ENCODE measurements at places on chromosomes 4 and X.

DNA sequence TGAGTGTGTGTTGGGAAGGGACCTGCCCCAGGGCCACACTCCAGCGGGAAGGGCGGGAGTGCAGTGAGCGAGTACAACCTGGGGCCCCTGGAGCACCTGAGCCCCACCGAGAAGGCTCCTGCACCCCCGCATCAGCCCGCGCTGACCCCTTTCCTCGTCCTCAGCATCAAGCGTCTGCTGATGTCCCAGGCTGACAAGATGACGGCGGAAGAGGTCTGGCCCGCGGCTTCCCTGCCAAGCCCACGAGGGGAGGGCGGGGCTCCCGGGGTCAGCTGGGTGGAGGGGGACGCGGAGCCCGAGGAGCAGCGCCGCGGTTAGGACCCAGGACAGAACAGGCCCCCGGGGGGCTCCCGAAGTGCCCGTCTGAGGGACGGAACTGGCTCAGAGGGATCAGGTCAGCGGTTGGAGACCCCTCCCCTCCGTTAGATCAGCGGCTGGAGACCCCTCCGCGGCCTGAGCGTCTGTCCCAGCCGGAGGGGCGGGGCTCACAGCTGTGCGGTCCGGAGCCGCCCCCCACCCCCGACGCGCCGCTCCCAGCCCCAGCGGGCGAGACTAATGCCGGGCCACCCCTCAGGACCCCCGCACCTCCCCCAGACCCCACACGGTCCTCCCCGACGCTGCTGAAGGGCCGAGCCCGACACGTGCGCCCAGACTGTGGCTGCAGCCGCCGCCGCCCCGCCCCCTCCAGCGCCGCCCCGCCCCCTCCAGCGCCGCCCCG lies 6.7 kb downstream of the MYL5 start:
- H3K4me3 ChIP-seq, result peak overlapping the region; percentile 72
- peak overlapping the region; percentile 94 for H3K27ac ChIP-seq

DNA sequence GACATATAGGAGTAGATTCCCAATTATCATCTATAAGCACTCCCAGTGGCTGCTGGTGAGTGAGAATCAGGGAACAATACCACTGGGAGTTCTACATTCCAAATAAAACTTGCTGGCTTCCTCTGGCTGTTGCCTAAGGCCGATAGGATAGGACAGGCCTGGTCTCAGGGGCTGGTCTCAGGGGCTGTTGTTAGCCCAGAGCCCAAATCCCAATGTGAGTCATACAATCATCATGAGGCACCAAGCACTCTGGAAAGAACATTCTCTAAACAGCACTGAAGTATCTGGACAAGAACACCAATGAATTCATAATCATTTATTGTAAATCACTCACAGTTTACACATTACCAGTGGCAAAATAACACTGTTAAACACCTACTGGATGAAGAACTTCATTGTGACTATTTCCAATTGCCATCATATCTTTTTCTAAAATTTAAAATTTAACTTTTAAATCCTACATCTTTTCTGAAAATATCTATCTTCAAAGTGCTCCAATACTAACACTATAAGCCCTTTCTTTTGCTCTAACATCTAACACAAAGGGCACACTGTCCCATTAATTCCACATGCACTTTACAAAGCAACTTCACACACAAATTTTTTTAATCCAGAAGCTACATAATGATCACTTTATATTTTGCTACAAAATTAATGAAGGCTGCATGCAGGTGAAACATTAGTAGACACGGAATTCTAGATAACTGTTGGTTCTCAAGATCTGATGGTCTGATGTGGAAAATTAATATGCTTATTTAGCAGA lies 67.6 kb upstream of the TMEM150C start:
- H3K27ac ChIP-seq, result no peak overlapping the region
- H3K27me3 ChIP-seq, result no peaks in the 10 kb centered on the region
- H3K4me1 ChIP-seq, result no peaks in the 10 kb centered on the region
- no peak overlapping the region for H3K4me3 ChIP-seq
- no peak for DNase-seq

DNA sequence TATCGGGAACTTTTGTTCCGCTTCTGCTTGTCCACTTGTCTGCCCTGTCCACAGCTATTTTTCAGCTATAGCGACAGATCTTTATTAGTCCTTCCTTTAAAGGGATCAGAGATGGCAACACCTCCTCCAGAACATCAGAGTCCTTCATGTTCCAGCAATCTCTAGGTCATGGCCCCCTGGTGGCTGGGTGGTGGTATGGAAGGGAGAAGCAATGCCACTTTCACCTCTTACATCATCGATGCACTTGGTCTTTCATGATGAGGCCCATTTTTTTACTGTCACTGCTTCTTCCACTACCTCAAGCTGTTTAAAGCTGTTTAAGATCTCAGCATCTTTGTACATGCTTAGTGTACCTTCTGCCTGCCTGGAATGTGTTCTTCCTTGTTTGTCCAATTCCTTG lies 106.7 kb downstream of the ARHGAP6 start:
- no peaks in the 10 kb centered on the region for H3K4me1 ChIP-seq
- no peak overlapping the region for H3K4me3 ChIP-seq
- no peak overlapping the region for H3K27ac ChIP-seq

DNA sequence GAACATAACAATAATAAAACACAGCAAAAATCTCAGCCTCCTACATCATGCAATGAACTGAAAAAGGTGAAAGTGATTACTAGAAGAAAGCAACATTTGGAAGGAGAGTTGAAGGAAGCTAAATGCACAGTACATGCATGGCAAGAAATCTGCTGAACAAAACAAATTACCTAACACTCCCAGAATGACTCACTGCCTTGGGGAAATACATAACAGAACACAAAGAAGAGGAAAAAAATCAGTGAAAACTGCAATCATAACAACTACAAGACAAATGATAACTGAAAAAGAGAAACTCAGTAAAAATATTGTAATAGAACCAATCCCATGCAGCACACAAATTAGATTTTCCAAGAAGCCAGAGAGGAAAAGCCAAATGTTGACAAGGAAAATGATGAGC lies 1513.2 kb downstream of the ARAP2 start:
- no peak overlapping the region for H3K27ac ChIP-seq
- no peak for DNase-seq
- H3K36me3 ChIP-seq, result no peaks in the 10 kb centered on the region

GRCh38 chrX:113892891-113893290 lies 691.0 kb upstream of the HTR2C start:
- H3K4me3 ChIP-seq, result no peak overlapping the region
- no peak overlapping the region for H3K27ac ChIP-seq
- H3K36me3 ChIP-seq, result peaks cover 4% of the 10 kb centered on the region
- no peak for DNase-seq
- no peaks in the 10 kb centered on the region for H3K27me3 ChIP-seq

DNA sequence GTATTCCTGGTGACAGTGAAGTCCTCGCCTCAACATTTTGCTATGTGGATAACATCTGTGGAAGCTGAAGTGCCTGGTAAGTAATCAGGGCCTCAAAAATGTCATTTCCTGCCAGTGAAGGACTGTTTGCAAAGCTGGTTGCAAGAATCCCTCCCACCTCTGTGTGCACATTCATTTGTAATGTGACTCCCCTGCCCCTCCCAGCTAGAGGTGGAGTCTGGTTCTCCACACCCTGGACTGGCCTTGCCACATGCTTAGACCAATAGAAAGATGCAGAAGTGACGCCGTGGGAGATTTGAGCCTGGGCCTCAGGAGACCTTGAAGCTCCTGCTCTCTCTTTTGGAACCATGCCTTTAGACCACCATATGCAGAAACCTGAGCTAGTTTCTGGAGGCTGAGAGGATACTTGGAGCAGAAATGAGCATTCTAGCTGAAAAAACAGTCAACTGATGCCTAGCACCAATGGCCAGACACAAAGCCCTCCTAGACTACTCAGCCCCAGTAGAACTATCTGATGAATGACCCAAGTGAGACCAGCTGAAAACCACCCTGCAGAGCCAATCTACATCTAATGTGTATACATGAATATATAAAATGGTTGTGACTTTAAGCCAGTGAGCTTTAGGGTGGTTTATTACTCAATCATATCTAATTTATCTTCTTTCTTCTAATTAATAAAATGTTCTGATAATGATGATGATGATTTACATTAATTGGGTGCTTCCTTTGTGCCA lies 47.8 kb upstream of the CRMP1 start:
- DNase-seq, result no peak
- peaks cover 7% of the 10 kb centered on the region for H3K27me3 ChIP-seq
- no peaks in the 10 kb centered on the region for H3K36me3 ChIP-seq
- no peaks in the 10 kb centered on the region for H3K4me1 ChIP-seq
- H3K4me3 ChIP-seq, result no peak overlapping the region

GRCh38 chr4:102593147-102593546 lies 92.0 kb downstream of the NFKB1 start:
- H3K36me3 ChIP-seq, result peaks cover 88% of the 10 kb centered on the region
- peaks cover 43% of the 10 kb centered on the region for H3K4me1 ChIP-seq
- H3K4me3 ChIP-seq, result no peak overlapping the region
- peak overlapping the region; percentile 87 for H3K27ac ChIP-seq

- H3K4me3 ChIP-seq, result peak overlapping the region; percentile 14
- no peaks in the 10 kb centered on the region for H3K36me3 ChIP-seq
- H3K4me1 ChIP-seq, result peaks cover 17% of the 10 kb centered on the region
- DNase-seq, result no peak
- peak overlapping the region; percentile 67 for H3K27ac ChIP-seq
- H3K27me3 ChIP-seq, result peaks cover 3% of the 10 kb centered on the region
Observed at GRCh38 chr4:113899271-113900070, 80.0 kb downstream of the ARSJ start.

GRCh38 chrX:79721234-79721633 lies 293.3 kb upstream of the TBX22 start:
- H3K27ac ChIP-seq, result no peak overlapping the region
- H3K27me3 ChIP-seq, result no peaks in the 10 kb centered on the region
- DNase-seq, result no peak
- H3K4me3 ChIP-seq, result no peak overlapping the region

- H3K27ac ChIP-seq, result peak overlapping the region; percentile 73
- H3K4me1 ChIP-seq, result peaks cover 1% of the 10 kb centered on the region
- peaks cover 16% of the 10 kb centered on the region for H3K27me3 ChIP-seq
- DNase-seq, result peak; percentile 47
Observed at GRCh38 chrX:69222103-69223090, 57.1 kb upstream of the PJA1 start.

- peaks cover 5% of the 10 kb centered on the region for H3K36me3 ChIP-seq
- H3K4me3 ChIP-seq, result no peak overlapping the region
- peaks cover 26% of the 10 kb centered on the region for H3K4me1 ChIP-seq
- no peak for DNase-seq
- no peak overlapping the region for H3K27ac ChIP-seq
Observed at GRCh38 chr4:6956434-6957147, 47.0 kb downstream of the TBC1D14 start.

DNA sequence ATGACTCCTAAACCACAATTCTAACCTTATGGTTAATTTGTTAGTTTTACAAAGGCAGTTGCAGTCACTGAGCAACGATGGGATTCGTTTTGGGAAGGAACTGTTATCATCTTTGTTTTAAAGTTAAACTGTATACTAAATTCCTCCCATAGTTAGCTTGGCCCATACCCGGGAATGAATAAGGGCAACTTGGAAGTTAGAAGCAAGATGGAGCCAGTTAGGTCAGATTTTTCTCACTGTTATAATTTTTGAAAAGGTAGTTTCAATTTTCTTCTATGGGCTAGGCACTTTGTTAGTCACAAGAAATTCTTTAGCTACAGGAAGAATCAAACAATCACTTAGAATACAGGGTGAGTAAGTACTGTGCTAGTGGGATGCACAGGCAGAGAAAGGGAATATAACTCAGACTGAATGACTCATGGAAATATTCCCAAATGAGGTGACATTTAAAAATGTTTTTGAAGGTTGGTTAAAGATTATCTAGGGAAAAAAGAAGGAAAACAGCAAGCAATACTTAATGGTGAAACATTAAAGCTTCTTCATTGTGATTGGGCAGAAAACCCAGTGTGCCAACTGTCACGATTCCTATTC lies 153.6 kb downstream of the MAGEB17 start:
- no peaks in the 10 kb centered on the region for H3K27me3 ChIP-seq
- no peak overlapping the region for H3K27ac ChIP-seq
- no peaks in the 10 kb centered on the region for H3K4me1 ChIP-seq
- no peak overlapping the region for H3K4me3 ChIP-seq
- no peak for DNase-seq

- no peaks in the 10 kb centered on the region for H3K4me1 ChIP-seq
- no peaks in the 10 kb centered on the region for H3K36me3 ChIP-seq
- no peak overlapping the region for H3K4me3 ChIP-seq
- H3K27me3 ChIP-seq, result no peaks in the 10 kb centered on the region
- no peak for DNase-seq
Observed at GRCh38 chr4:186826846-186827533, 103.3 kb upstream of the FAT1 start.

GRCh38 chr4:124491361-124492145 lies 221.0 kb downstream of the ANKRD50 start:
- H3K36me3 ChIP-seq, result no peaks in the 10 kb centered on the region
- no peaks in the 10 kb centered on the region for H3K4me1 ChIP-seq
- no peak overlapping the region for H3K27ac ChIP-seq
- no peak for DNase-seq
- H3K4me3 ChIP-seq, result no peak overlapping the region

GRCh38 chrX:6777238-6778002 lies 242.5 kb upstream of the VCX3A start:
- H3K36me3 ChIP-seq, result no peaks in the 10 kb centered on the region
- no peak overlapping the region for H3K4me3 ChIP-seq
- no peak for DNase-seq
- peaks cover 7% of the 10 kb centered on the region for H3K27me3 ChIP-seq

- no peak for DNase-seq
- no peak overlapping the region for H3K27ac ChIP-seq
- peaks cover 23% of the 10 kb centered on the region for H3K36me3 ChIP-seq
- H3K4me1 ChIP-seq, result no peaks in the 10 kb centered on the region
Observed at GRCh38 chr4:122960611-122961000, 38.2 kb upstream of the NUDT6 start.

DNA sequence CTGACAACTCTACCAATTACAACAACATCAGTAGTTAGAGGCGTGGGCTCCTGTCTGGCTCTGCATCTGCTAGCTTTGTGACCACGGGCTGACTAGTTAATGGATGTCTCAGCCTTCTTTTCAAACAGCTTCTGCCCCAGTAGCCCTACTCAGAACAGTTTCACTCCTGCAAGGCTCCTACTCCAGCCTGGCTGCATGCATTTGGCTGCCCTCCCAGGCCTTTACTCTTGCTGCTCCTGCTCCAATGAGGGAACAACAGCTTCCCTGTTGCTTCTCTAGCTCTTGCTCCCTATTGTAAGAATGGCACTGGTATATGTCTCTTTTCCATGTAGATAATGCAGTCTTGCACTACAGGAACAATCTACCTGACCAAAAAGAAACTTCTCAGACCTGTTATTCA lies 93.3 kb downstream of the TTC29 start:
- no peaks in the 10 kb centered on the region for H3K4me1 ChIP-seq
- H3K4me3 ChIP-seq, result no peak overlapping the region
- peaks cover 3% of the 10 kb centered on the region for H3K27me3 ChIP-seq
- no peaks in the 10 kb centered on the region for H3K36me3 ChIP-seq

DNA sequence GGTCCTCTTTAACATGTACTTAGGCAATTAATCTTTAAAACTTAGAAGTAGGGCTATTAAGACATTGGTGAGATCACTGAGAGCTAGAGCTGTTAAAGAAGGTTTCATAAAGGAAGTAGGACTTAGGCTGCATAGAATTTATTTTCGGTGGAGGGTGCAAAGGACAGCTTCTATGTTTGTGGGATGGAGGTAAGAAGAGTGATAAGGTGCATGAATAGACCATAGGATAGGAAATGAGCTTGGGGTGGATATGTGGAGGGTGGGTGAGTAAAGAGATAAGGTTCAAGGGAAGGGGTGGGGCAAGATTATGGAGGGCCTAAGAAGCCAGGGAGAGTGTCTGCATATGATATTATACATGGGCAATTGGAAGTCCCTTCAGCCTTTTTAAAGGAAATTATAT lies 15.9 kb downstream of the RTL9 start:
- no peak overlapping the region for H3K4me3 ChIP-seq
- H3K36me3 ChIP-seq, result no peaks in the 10 kb centered on the region
- H3K4me1 ChIP-seq, result no peaks in the 10 kb centered on the region
- no peak overlapping the region for H3K27ac ChIP-seq

- DNase-seq, result no peak
- H3K36me3 ChIP-seq, result peaks cover 50% of the 10 kb centered on the region
- no peak overlapping the region for H3K4me3 ChIP-seq
Observed at GRCh38 chr4:153570228-153570973, 104.2 kb downstream of the TMEM131L start.

All from stimulated activated naive B cell treated with anti-CD40 and anti-IgM and Interleukin-4, amounts not matched to agents 10 μg/mL and 1 μg/mL and 100 μg/mL, for 72 hours (primary cell).